CD4-positive, alpha-beta T cell treated with Interleukin-4 for 1 hour (primary cell): ENCODE measurements at places on chromosomes 11 and 22.

DNA sequence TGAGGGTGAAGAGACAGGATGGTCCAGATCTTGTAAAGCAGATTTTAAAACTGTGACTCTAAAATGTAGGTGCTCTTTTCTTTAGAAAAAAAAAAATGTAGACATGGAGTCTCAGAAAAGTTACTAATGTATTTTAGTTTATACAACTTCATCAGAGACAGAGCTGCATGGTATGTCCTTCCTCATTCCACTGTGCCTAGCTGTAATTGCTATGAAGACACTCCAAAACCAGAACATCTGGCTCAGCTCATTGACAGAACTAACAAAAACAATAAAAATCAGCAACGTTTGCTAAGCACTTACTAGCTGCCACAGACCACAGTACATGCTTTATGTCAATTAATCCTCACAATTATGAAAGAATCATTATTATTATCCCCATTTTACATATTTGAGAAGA, 160.7 kb downstream of the BARX2 start:
- DNase-seq = no peak

GRCh38 chr22:40237788-40238424, 60.2 kb downstream of the TNRC6B start:
- DNase-seq = no peak

- no peak for DNase-seq
Observed at GRCh38 chr11:75011872-75012271, 23.1 kb downstream of the NEU3 start.

GRCh38 chr11:112965656-112966055, 4.4 kb downstream of the NCAM1 start:
- no peak for DNase-seq

GRCh38 chr11:115141231-115142114, 362.7 kb downstream of the CADM1 start:
- no peak for DNase-seq

GRCh38 chr22:49783036-49783746, 44.5 kb downstream of the BRD1 start:
- no peak for DNase-seq

GRCh38 chr11:67421430-67422031, 6.1 kb downstream of the CARNS1 start:
- DNase-seq = no peak

DNA sequence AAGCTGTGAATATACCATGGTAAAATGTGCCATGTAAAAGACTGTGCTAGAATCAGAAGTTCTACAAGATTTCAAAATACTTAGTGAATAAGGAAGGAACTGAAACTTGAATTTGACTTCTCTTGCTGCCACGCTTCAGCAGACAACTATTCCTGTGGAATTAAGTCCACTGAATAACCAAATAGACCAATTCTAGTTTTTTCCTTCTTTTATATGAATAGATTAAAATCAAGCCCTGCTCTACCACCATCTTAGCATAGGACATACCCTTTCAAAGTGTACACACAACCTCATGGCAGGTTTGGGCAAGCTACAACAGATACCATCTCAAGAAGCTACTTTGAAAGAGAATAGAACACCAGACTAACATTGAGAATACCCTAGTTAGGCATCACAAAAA, 23.4 kb upstream of the CLNS1A start:
- DNase-seq = no peak

DNA sequence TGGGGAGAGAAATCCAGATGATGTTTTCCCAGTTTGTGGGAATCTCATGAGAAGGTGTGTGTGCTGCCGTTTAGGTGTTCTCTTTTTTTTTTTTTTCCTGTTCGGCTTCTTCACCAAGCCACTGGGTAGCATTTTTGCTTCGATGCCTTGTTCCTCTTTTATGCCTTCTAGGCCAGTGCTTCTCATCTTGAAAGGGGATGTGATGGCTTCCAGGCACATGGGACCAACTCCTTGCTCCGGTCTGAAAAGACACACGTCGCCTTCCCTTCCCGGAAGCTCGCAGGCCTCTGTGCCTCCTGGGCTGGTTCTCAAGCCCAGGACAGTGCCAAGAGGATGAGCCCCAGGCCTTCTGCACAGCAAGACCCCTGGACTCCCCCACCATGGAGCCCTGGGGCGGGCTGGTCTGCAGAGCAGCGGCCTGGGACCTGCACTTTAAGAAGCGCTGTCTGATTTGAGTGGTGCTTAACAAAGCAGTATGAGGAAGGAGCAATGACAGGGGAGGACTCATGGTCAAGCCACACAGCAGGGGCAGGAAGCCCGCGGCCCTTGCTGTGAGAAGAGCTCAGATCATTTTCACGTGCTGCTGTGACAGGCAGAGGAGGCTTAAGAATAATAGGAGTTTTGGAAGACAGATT, 158.8 kb downstream of the MPPED1 start:
- no peak for DNase-seq

- no peak for DNase-seq
Observed at GRCh38 chr11:75403037-75403436, 3.7 kb downstream of the RPS3 start.

DNA sequence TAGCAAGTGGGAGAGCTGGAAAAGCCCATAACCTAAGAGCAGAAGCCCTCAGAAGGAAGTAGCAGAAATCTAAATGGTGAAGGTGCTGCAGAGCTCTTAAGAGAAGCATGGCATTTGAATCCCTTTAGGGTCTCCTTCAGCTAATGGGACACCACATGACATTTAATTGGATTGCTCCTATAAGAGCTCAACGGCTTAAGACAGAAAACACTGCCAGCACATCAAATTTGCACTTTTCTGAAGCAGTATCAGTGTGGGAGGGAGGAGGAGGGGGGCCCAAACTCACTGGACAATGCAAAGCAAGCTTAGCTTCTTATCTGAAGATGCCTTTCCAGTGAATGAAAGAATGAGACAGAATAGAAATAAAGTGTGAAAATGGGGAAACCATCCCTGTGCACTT, 287.9 kb upstream of the MTNR1B start:
- no peak for DNase-seq

DNA sequence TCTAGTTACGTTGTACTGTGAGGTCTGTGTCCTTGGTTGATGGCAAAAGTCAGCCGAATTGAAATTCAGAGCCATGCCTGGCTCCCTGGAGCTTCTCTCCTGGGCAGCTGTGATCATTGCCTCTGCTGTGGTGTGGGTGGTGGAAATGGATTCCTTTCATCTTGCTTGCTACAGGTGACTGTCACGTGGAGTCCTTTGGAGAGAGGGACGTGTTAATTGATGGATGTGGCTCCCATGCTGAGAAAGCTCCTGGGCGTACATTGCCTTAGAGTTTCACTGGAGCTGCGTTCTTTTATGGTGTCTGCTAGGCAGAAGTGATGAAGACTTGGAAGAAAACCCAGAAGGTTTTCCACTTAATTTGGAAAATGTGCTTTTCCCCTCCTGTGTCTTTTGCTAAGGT, 41.9 kb upstream of the PPP6R3 start:
- no peak for DNase-seq
